Subcutaneous adipose tissue (tissue), 4 donors: ENCODE measurements at places on chromosomes 3 and 15. TPM values are rescaled to one million over a fixed set of nuclear protein-coding genes. Genes with fewer than 3 reads are reported as not detected.

Gene SLC24A5
- total RNA-seq, result not detected

Gene SPTBN5
- total RNA-seq, result 1.5 TPM

Gene CLDN16
- not detected for total RNA-seq

Gene TGM5
- 4.7 TPM for total RNA-seq

Gene GOLGA6A
- total RNA-seq, result 0.17 TPM

Gene MEGF11
- total RNA-seq, result not detected

Gene C3orf18
- total RNA-seq, result 8.0 TPM

Gene U2SURP
- total RNA-seq, result 89.9 TPM

Gene RBSN
- 28.0 TPM for total RNA-seq

Gene TEX55
- not detected for total RNA-seq

Gene GOLGA6L10
- total RNA-seq, result 0.16 TPM

Gene BCHE
- total RNA-seq, result 0.44 TPM

Gene CHL1
- total RNA-seq, result 46.5 TPM

Gene AP3B2
- 0.82 TPM for total RNA-seq

Gene INSYN1
- 4.7 TPM for total RNA-seq

Gene CIDEC
- 684 TPM for total RNA-seq

Gene SAMMSON
- 0.94 TPM for total RNA-seq

Gene ATG3
- 77.4 TPM for total RNA-seq

Gene C3orf80
- total RNA-seq, result 1.5 TPM
